Pancreas (tissue), 10 donors: ENCODE measurements at places on chromosomes 12 and 14. TPM values are rescaled to one million over a fixed set of nuclear protein-coding genes. Genes with fewer than 3 reads are reported as not detected.

GPR135 gene
- 1.3 TPM for polyA plus RNA-seq

INTS13 gene
- polyA plus RNA-seq = 13.8 TPM

CD27 gene
- polyA plus RNA-seq = 0.14 TPM

PDZRN4 gene
- 0.23 TPM for polyA plus RNA-seq

PCNX4 gene
- polyA plus RNA-seq = 21.6 TPM

DDX11 gene
- polyA plus RNA-seq = 45.3 TPM

TAS2R13 gene
- not detected for polyA plus RNA-seq

SOAT2 gene
- polyA plus RNA-seq = 0.54 TPM

PPFIA2 gene
- polyA plus RNA-seq = 0.40 TPM

MON2 gene
- 20.5 TPM for polyA plus RNA-seq

TMEM233 gene
- polyA plus RNA-seq = 0.09 TPM

AKAP5 gene
- polyA plus RNA-seq = 0.16 TPM

RIPK3 gene
- 13.0 TPM for polyA plus RNA-seq

KRT6C gene
- polyA plus RNA-seq = not detected

FNTB gene
- polyA plus RNA-seq = 7.7 TPM

MBIP gene
- polyA plus RNA-seq = 15.0 TPM

AVPR1A gene
- polyA plus RNA-seq = 0.80 TPM

CMA1 gene
- polyA plus RNA-seq = 0.14 TPM

KCNC2 gene
- polyA plus RNA-seq = 0.08 TPM
